ENCODE measurements at places on chromosomes 5 and 9.

GRCh38 chr5:114957384-114957783 is 212.3 kb downstream of the TRIM36 start:
- DNase-seq, result no peak

- no peak for DNase-seq
These were observed 36.3 kb upstream of the DMRT1 start for GRCh38 chr9:805151-805550.

DNA sequence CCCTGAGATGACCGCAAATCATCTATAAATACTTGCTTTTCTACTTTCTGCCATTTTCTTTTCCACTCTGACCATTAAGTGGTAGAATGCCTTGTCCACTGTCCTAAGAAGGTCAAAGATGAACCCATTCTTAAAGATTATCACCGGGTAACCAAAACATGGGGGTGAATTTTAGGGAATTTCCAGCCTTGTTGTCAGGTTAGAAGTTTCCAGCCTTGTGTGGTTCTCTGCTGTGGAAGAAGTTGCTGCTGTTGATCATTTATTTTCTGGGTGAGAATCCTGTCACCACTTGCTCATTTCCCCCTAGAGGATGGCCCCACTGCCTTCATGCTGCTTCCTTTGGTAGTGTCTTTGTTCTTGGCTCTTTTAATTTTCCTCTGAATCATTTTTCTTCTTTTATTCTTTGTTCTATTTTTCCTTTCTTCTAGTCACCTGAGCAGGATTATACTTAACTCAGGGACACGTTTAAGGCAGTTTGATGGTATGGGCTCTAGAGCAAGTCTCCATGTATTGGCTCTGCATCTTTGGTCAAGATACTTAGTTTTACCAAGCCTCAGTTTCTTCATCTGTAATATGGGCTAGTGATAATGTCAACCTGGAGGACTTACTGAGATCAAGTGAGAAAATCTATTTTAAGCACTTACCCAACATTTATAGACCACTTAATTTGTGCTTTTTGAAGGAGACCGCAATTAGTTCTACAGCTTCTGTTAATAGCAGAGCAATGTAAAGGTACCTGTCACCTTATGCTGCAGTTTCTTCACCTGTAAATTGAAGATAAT is 266.2 kb downstream of the ARHGAP26 start:
- no peak for DNase-seq

GRCh38 chr9:132411091-132411508 is 1.1 kb downstream of the CFAP77 start:
- no peak for DNase-seq

DNA sequence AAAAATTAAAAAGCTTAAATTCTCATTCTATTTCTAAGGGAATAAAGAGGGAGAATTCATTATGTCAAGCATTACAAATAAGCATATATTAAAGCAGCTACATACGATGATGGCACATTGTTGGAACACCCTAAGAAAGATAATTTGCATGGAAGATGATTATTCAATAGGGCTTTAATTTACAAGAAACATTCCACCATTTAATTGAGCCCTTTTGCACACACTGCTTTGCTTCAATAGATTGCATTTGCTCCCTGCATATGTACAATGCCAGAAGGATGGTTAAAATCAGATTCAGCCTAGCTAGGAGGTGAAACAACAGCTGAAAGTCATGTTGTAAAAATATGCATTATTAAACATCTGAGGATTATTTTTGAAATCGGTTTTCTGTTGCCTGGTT is 21.8 kb downstream of the KIAA1958 start:
- DNase-seq, result no peak

- DNase-seq, result no peak
These were observed 208.9 kb downstream of the HSPA4 start for GRCh38 chr5:133260715-133261114.
